HS-27A (cell line): ENCODE measurements at places on chromosomes 2 and 18.

- no peak for DNase-seq
Measured at GRCh38 chr18:75592527-75592926, 165.0 kb upstream of the SMIM21 start.

- DNase-seq, result no peak
Measured at GRCh38 chr18:49276680-49277079, 183.8 kb downstream of the DYM start.

GRCh38 chr2:159381574-159381973, 95.1 kb upstream of the WDSUB1 start:
- DNase-seq, result no peak

- DNase-seq, result no peak
Measured at GRCh38 chr18:45639408-45639807, 24.1 kb downstream of the SLC14A2 start.

DNA sequence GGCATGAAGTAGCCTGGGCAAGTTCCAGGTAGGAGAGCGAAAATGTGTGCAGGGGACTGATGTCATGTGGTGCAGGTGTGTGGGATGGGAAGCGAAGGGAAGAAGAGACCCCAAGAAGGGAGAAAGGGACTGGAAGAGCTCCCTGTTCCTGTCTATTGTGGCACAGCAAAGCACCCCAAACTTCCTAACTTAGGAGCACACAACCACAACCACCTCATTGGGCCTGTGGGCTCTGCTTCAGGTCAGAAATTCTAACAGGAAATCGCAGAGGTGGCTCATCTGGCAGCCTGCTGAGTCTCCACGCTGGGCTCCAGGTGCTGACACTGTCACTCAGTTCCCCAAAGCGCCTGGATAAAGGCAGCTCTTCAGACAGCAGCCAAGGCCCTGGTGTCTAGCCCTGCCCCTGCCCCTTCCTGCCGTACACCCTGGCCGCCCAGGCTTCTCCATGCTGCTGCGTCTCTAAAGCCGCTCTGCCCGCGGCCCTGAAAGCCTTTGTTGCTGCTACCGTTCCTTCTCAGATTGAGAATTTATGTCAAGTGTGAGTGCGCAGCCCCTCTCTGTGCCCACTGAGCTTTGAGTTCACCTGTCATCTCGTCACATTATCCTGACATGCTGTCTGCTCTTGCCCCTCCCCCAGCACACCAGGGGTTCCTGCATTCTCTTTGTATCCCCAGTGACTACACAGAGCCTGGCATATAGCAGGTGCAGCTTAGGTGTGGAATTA, 140.2 kb upstream of the BCL2L11 start:
- DNase-seq, result no peak

GRCh38 chr18:56712761-56713160, 61.6 kb downstream of the WDR7 start:
- DNase-seq, result no peak

DNA sequence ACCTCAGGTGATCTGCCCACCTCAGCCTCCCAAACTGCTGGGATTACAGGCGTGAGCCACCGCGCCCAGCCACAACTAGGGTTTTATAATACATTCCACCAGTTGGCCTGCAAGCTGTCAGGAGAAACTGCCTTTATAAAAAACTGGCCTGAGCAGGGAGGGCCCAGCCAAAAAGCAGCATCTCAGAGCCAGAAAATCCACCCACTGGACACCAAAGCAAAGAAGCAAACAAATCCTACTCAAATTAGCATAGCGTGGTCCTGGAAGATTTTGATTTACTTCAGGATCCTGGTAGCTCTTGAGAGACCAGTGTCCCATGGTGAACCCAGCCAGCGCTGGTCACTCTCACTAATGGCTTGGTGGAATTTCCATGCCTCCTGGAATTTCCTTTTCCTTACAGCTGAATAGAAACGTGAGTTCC, 60.0 kb upstream of the PXDN start:
- no peak for DNase-seq

GRCh38 chr2:186017278-186017677, 278.7 kb downstream of the FSIP2 start:
- no peak for DNase-seq

- no peak for DNase-seq
Measured at GRCh38 chr2:227482638-227483340, 10.8 kb downstream of the AGFG1 start.

DNA sequence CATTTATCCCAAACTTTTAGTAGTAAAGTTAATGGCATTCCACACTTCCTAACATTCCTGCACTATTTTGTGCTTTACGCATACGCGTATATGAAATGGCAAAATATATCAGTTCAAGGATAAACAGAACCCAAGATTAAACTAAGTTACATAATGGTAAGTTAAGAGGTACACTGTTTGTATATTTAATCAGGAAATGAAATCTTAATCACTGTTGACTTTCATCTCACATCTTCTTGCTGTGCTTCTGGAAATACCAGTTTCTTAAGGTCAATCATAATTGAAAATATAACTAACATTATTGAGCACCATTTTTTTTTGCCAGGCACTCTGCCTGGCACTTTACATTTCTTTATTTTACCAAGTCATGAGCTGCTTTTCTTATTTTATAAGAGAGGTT, 565.2 kb downstream of the LRP1B start:
- no peak for DNase-seq

DNA sequence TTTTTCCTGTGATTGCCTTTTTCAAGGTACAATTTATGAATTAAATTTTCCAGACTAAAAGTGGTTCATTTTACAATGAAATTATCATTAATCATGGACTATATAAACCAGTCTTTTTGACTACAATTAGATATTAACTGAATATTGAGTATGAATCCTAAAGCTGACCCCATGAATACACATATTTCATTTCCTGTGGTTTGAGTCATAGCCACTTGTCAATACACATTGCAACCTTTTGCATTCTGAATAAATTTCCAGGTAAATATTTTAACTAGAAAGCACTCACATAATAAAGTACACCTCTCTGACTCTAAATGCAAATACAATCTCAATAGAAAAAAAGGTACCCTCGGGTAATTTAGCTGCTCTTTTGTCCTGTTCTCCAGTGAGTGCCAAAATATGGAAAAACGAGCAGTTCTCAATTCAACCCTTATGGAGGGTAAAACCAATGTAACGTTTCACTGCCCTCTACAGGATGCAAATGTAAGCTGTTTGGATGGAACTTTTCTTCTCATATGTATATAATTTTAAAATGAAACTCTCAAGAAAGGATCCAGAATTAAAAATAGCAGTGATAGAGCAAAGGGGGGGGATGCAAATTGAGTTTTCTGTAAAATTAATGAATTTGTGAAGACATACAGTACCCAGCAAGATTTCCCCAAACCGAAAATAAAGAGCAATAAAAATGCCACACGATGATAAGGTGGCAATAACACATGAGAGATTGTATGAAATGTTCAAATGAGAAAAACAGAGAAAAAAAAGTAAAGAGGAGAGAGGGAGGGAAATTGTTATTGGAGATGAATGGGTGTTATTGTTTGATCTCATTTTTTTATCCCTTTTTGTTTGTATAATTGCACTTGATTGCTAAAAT, 1795.7 kb upstream of the PIK3C3 start:
- no peak for DNase-seq

DNA sequence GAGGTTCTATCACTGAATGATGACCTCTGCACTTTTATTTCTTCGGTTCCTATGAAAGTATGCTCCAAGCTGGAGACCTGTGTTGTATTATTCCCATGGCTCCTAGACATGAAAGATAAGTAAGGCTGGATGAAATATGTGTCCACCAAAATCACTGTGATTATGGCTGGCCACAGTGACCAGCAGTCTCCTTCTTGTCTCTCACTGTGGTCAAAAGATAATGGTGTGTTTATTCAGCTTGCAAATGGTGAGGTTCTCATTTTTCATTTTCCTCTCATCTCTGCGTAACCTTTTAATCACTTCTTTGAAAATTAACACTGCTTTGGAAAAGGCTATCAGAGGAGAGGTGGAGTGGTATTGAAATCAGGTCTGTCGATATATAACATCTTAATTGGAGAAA, 107.8 kb upstream of the DAPL1 start:
- DNase-seq, result no peak

GRCh38 chr18:74806700-74807416, 209.2 kb downstream of the ZNF407 start:
- peak; percentile 64 for DNase-seq

- DNase-seq, result no peak
Measured at GRCh38 chr2:179655627-179656026, 205.8 kb downstream of the ZNF385B start.

- no peak for DNase-seq
Measured at GRCh38 chr2:33321876-33322483, 154.5 kb upstream of the RASGRP3 start.

GRCh38 chr2:224440988-224441387, 39.1 kb upstream of the FAM124B start:
- no peak for DNase-seq

DNA sequence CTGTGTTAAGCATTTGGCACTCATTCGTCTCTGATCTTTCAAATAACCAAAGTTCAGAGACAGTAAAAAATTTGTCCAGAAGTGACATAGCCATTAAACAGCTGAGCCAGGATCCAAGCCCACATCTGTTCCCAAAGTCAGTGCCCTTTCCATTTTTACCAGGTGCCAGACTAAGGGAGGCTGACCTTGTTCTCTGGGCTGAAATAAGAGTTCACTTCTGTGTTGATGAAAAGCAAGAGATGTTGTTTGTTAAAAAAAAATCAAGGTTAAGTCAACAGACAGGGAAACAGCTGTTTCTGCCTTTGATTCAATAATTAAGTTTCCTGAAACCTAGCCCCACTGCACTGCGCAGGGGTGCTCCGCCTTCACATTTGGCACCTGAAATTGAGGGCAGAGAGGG, 117.1 kb downstream of the PRKRA start:
- DNase-seq, result no peak

DNA sequence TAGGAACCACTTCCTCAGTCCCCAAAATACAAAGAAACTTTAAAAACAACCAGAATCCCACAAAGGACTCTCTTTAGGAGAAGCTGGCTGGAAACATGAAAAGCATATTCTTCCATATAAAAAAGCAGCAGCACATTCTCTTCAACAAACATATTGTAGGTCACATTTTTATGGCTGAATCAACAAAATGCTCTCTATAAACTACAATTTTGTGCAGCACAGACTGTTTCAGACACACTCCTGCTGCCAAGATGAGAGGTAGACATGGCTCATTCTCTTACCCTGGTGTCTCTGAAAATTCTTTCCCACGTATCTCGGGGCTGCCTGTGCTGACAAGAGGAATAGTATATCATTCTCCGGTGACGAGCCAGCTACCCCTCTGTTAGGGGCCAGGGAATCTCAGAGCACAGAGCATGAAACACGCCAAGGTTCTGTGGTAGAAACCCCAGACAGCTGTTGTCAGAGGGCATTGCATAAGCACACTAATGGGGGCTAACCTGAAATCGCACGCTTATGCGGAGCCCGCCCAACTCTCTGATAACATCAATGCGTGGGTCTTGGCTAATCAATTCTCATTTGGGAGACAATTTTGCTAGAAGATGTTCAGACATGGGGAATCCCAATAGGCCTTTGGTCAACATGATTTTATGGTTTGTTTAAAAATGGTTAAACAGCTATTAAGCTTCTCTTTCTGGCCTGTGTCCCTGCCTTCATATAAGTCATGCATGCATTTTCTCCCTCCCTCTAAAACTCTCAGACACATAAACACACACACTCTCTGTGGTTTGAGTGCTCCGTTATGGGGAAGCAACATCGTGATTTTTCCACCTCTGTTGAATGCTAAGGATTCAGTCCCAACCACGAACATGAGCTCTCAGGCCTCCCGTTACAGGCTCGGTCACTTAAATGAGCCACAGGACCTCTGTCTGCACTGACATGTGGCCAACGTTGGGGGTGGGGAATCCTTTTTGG, 177.5 kb downstream of the INO80D start:
- DNase-seq, result no peak

- no peak for DNase-seq
Measured at GRCh38 chr2:227179988-227180685, 15.7 kb downstream of the COL4A3 start.

GRCh38 chr18:703213-703967, 9.0 kb downstream of the ENOSF1 start:
- no peak for DNase-seq

DNA sequence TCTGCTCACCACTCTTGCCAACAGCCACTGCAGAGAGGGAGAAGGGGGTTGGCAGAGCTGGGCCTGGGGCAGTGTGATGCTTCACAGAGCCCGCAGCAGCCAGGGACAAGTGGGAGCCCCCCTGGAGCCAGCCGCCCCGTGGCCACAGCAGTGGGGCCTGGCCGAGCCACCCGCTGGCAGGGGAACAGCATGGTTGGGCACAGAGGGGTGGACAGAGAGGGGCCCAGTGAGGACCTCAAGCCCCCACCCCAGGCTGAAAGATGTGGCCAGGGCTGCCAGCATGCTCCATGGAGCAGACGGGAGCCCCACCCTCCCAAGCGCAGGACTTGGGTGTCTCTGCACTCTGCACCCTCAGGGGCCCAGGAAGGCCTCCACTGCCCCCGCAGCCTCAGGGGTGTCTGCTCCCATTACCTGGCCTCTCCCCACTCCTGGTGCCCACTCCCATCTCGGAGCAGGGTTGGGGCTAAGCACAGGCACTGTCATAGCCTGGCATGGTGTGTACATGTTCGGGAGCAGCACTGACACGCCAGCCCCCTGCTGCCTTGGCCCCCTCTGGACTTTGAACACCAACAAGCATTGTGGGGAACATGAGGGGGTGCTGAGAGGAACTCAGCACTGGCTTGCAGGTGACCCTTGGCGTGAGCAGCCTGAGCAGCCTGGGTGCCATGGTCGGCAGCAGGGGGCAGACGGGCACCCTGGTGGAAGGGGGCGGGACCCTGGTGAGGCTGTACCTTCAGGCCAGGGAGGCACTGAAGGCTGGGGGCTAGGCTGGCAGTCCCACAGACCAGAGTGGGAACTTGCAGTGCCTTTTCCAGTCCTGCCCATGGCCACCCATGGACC, 279.6 kb upstream of the CYP26B1 start:
- DNase-seq, result no peak
